ENCODE measurements at places on chromosomes 3 and 15.

DNA sequence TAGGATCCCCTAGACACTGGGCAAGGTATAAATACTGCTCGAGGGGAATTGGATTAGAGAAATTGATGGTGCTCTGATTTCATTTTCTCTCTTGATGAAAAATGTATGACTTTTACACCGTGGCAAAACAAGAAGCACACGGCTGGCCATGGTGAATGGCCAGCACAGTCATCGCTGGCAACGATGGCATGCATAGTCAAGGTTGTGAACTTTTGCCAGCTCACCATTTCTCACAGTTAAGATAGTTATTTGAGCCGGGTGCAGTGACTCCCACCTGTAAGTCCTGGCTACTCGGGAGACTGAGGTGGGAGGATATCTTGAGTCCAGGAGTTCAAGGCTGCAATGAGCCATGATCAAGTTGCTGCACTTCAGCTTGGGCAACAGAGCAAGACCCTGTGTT lies 95.4 kb downstream of the HMG20A start:
- no peak for DNase-seq

GRCh38 chr3:159941038-159942000 lies 47.3 kb upstream of the IL12A start:
- DNase-seq: no peak

GRCh38 chr3:72606005-72606800 lies 242.0 kb downstream of the SHQ1 start:
- no peak for DNase-seq

DNA sequence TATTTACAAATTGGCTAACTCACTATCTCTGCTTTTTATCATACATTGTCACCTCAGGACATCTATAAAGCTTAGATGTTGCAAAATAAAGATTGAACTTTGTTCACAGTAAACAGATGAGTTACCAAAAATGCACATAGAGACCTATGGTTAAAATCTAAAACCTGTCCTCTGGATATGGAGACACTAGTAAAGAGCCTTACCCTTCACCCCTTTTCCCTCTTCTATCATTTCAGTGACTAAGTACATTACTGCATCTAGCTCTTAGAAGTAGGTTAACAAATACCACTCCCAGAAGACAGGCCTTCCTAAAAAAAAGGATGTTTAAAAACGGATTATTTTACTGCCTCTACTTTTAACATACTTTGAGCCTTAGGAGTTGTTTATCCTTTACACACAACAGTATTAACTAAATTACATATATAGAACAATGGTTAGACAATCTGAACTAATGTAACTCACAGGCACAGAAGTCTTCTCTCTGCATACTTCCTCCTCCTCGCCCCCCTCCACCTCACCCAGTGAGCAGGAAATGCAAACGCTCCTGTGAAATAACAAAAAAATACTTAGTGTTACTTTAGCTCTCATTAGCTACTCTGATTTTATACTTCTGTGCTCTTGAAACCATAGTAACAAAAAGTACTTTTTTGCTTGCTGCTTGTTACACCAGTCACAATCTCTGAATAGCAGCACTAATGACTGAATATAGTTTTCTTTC lies 23.3 kb downstream of the IREB2 start:
- no peak for DNase-seq

DNA sequence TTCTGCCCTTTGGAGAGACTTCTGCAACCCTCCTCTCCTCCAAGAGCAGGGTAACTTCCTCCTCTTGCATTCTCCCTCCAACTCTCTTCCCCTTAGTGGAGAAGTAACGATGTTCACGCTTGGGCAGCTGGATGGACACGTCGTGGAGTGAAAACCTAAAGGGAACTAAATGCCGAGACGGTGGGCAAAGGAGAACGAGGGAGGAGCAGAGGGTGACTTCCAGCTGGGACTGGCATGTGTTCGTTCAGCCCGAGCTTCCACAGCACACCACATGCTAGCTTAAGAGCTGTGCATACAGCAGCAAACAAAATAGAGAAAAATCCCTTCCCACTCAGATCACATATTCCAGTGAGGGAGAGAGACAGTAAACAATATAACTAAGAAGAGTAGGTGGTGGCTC lies 179.8 kb downstream of the SLCO3A1 start:
- DNase-seq: peak; percentile 35

DNA sequence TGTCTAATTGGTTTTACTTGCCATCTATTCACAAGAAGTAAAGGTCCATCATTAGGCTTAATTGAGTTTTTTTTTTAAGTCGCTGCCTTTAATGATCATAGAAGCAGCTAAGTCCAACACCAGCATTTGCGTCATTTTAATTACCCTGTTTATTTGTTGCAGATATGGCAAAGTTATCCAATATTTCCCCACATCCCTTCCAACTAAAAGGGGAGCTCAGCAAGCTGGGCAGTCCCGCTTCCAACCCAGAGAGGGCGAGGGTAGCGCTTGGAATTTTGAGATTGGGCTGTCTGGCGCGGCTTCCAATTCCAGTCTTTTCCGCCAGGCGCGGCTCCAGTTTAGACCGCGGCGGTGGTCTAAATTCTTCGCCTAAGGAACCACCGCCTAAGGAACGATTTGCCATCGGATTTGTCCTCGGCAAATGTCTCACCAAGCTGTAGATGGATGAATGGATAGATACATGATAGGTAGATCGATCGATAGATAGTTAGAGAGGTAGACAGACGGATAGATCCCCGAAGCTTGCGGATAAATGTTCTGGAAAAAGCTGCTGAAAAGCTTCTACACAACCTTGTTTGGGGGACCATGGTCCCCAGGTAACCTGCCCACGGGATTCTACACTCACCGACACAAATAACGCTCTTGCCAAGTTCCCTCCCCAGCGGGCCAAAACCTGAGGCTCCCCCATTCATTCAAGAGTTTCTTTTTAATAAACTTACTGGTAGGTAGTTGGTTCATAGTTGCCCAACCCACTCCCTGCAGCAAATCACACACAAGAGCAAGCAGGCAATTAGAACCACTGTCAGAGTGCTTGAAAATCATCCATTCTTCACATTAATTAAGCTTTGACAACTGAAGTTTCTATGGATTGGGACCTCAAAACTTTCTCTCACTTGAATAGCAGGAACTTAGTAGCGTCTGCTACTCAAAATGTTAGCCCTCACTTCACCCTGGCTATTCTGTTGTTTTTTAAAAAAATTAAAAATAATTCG lies 49.1 kb downstream of the ZIC4 start:
- DNase-seq: no peak

DNA sequence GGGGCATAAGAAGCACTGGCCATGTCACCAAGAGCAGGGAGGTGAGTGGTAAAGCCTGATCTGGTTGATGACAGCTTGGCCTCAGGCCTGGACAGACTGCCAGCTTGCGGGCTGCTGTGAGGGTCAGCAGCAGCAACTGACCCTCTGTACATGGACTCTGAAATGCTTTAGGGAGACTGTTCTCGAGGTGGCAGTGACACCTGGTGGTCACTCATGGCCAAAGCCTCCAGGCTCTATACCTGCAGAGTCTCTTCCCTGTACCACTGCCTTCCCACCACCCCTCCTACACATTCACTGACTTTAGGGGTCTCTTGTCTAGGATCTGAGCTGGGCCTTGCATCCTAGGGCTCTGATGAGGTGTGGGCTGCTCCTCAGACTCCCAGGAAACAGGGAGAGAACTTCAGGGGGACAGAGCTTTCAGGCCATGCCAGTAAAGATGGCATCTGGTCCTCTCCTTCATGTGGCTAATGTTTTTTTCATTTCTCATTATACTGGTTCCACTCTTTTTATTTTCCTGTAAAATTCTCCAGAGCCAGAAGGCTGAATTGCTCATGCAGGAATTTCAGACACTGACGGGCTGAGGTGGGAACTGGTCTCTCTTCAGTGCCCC lies 17.2 kb upstream of the TIMP4 start:
- peak; percentile 51 for DNase-seq

DNA sequence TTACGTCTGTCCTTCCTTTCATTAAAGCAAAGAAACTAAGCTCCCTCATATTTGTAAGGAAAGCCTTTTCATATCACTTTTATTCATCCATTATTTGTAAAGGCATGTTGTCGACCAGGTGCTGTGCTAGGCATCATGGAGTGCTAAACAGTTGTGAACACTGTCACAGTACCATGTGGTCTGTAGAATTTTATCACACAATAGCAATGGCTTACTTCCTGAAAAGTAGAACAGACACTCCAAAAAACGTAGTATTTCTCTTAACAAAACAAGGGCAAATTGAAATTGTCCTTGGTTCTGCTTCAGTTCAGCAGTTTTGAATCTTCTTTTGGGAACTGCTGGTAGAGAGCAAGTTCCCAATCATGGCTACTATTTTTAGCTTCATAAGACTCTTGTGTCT lies 63.3 kb downstream of the RBMS3 start:
- DNase-seq: no peak

DNA sequence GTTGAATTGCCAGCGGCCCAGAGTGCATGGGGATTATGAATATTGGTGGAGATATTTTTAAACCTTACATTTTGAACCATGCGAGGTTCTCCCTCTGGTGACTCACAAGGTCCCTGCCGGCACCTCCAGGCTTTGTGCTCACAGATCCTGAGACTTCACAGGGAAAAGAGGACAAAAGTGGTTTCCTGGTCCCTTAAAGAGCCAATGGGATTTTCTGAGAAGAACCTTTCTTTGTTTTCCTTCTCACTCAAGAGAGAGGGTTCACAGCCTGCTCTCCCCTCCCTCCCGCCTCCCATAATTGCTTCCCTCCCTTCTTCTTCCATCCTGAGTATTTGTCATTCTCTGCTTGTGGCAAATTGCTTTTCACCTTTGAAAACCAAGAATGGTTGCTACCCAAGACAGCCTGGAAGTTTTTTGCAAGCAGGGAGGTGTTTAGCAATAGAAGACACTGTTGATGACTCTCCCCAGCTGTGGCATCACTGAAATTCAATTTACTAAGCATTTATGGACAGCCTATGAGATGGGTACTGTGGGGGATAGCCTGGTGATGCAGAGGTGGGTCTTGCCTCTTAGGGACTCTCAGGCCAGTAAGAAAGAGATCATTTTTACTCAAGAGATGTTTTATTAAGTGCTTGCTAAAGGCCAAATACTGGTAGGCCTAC lies 76.6 kb downstream of the CPN2 start:
- DNase-seq: peak; percentile 17

DNA sequence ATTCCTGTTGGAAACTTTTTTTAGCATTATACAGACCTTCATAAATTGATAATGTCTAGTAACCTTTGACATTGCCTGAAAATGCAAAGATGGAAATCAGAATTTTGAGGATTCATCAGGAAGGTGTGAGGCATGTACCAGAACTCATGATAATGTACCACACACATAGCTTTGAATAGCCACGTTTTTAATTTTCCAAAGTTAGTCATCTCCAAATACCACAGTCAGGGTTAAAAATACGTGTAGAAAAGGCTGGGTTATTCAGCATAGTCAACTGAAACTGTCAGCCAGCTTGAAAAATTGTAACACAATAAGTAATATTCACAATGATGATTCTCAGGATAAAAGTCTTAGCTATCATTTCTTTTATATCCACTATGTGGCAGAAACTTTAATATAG lies 102.0 kb upstream of the THRB start:
- no peak for DNase-seq

DNA sequence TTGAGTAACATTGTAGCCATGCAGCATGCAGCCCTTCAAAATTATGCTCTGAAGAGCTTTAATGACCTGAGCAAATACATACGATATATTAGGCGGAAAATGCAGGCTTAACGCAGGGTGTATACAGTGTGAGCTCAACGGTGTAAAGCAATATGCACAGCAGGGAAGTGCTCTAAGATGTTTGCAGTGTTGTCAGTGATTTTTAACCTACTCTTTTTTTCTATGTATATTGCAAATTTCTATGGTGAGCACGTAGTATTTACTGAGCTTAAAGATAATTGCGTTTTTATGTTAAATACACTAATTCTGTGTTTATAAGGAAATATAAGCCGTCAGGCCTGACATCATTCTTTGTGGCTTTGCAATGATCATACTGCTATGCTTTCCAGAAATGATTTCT lies 42.1 kb downstream of the DGKG start:
- no peak for DNase-seq

GRCh38 chr3:12421132-12421531 lies 63.1 kb upstream of the TSEN2 start:
- no peak for DNase-seq

- no peak for DNase-seq
Measured at GRCh38 chr3:29889215-29889614, 608.3 kb downstream of the RBMS3 start.

DNA sequence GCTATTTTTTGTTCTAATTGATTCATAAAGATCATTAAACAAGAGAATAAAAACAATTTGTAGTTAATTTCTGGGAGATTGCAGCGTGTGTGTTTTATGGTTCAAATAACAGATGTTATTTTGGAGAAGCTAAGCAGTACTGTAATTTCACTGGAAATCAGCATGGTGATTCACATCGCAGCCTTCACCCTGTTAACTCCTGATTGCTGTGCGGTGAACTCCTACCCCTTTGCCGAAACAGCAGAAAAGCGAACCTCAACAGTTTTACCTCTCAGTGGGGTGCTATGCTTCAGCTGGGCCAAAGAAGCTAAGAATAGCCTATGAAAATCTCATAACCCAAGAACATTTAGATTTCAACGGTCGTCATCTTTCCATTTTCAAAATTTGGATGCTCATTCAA lies 441.5 kb upstream of the RARB start:
- no peak for DNase-seq

DNA sequence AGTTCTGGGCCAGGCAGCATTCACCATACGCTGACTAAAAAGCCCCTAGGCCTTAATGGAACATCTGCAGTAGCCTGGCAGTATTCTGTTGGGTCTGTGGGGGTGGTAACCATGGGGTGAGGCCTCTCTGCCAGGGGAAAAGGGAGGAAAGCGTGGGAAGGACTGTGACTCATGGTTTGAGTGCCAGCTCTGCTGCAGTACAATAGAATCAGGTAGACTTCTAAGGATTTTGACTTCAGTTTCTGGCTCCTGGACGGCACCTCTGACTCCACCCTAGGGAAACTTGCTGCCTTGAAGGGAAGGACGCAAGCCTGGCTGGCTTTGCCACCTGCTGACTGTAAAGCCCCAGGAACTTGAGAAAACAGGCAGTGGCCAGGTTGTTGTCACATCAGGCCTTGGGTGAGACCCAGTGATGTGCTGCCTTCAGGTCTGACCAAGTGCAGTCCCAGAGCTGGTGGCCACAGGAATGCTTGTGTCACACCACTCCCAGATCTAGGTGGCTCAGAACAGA lies 148.6 kb downstream of the SUCNR1 start:
- no peak for DNase-seq

DNA sequence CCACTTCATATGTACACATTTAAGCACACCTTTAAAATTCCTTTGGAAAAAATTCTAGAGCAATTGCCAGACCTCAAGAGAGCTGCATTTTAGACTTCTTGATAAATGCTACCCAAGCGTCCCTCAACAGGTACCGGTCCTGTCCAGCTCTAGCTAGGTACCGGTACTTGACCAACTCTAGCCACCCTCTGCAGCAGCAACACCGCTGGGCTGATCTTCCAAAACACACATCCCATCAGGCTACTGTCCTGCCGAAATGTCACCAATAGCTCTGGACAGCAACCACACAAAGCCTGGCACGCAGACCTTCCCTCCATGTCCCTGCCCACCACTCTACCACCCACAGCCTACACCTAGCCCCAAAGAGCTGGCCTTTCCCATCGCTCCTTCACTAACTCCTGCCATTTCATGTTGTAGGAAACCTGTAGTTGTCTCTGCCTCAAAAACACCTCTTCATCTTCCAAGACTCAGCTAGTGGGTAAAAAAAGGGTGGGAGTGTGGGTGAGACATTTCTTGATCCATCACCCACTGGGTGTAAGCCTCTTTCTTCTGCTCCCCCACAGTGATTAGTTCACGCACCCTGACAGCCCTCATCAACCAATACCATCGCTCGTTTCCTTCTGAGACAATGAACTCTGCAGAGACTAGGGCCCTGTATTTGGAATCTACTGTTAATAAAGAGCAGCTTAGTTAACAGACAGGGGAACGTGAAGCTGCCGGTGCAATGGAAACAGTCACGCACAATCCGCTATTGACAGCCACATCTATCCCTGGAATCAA lies 6.8 kb downstream of the CHSY1 start:
- no peak for DNase-seq
